Lower lobe of right lung (tissue), 2 donors: ENCODE measurements at places on chromosomes 3 and 15. TPM values are rescaled to one million over a fixed set of nuclear protein-coding genes. Genes with fewer than 3 reads are reported as not detected.

- DNase-seq: no peak
Observed at GRCh38 chr3:72768936-72769335, 79.3 kb downstream of the SHQ1 start.

SCG5 gene
- total RNA-seq: 0.65 TPM

- no peak for DNase-seq
Observed at GRCh38 chr3:118618247-118619040, 416.2 kb downstream of the IGSF11 start.

LINGO1 gene
- 0.86 TPM for total RNA-seq

NDN gene
- 27.1 TPM for total RNA-seq

IL20RB gene
- total RNA-seq: 1.8 TPM

MNS1 gene
- total RNA-seq: 2.3 TPM
